ENCODE measurements at places on chromosomes 6 and 20. TPM values are rescaled to one million over a fixed set of nuclear protein-coding genes. Genes with fewer than 3 reads are reported as not detected.

- no peak for DNase-seq
Measured at GRCh38 chr6:36657942-36658544, 20.5 kb upstream of the CDKN1A start.

DNA sequence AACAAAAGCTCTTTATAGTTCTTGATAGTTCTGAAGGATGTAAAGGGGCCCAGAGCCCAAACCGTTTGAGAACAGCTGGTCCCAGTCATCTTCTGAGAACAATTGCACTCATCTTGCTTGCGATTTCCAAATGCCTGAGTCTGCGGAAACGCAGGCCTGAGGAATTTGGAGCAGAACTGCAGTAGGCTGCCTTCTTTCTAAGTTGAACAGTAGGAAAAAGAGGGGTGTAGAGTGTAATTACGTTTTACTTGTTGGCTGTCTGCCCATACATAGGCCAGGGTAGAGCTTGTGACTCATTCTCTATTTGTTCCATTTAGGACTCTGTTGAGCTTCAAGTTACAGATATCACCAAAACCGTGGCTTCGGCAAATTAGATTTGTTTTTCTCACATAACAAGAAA lies 42.0 kb upstream of the KIF16B start:
- DNase-seq, result peak; percentile 71

- no peak for DNase-seq
Measured at GRCh38 chr20:15333170-15333569, 995.8 kb upstream of the FLRT3 start.

LY6G6D gene
- polyA plus RNA-seq, result not detected

GRCh38 chr20:59743767-59744485 lies 139.6 kb downstream of the PHACTR3 start:
- DNase-seq, result no peak

PRSS35 gene
- 28.7 TPM for polyA plus RNA-seq

Measured in renal pelvis (tissue), 12 donors.